Muscle of back (tissue), 13 donors: ENCODE measurements at places on chromosomes 1 and 21. TPM values are rescaled to one million over a fixed set of nuclear protein-coding genes. Genes with fewer than 3 reads are reported as not detected.

Gene TCHH
- polyA plus RNA-seq = 0.04 TPM

Gene GCLM
- 8.9 TPM for polyA plus RNA-seq

Gene SEMA6C
- polyA plus RNA-seq = 78.9 TPM

Gene OR6K3
- not detected for polyA plus RNA-seq

Gene CLIC6
- not detected for polyA plus RNA-seq

DNA sequence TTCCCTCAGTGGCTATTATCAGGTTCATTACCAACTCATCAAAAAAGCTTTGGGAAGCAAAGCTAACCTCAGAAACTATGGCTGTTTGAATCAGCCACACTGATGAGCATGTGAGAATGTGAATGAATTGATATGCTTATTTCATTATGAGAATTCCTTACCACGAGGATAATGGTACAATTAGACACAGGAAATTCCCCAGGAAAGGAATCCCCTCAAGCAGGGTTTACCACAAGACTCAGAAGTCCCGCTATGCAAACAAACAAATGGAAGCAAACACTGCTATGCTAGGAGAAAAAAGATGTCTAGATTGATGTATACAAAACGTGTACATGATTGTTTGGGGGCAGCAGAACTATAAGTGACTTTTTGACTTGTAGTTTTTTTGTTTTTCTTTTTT, 205.0 kb downstream of the HMCN1 start:
- no peak for DNase-seq

DNA sequence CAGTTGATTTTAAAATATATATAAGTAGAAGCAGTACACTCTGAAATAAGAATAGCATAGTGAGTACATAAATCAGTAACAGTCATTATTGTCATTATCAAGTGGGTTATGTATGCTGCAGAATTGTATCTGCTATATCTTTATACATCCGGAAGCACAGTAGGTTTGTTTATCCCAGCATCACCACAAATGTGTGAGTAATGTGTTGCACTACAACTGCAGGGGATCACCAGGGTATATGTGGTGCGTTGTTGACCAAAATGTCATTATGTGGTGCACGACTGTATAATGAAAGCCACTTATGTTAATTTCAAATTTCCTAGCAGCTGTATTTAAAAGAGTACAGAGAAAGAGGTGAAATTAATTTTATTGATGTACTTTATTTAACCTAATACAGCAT, 87.7 kb upstream of the GADD45A start:
- no peak for DNase-seq

DNA sequence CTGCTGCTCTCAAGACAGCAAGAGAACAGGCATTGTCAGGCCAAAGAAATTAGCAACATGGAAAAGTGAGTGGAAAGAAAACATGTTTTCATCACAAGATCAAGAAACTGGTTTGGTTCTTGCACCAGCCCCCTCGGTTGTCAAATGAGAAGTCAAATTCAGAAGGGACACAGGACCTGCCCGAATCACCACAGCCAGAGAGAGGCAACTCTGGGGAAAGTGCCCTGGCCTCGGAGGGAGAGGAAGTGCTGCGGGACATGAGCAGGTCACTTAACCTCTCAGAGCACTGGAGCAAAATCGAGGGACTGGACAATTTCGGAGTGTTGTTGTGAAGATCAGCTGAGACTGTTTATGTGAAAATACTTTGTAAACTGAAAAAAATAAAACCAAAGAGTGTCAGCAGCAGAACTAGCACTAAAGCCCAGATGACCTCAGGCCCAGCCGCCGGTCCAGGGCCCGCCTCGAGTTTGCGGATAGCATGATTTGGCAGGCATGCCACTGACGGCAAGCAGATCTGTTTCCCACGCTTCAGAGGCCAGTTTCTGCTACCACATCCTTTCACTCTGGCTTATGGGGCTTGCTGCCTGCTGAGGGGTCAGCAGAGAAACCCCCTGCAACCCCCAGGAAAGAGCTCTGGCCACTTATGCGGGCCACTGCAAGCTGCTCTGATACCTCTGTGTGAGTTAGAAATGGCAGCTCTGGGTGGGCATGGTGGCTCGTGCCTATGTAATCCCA, 32.1 kb downstream of the CD247 start:
- peak; percentile 28 for DNase-seq

DNA sequence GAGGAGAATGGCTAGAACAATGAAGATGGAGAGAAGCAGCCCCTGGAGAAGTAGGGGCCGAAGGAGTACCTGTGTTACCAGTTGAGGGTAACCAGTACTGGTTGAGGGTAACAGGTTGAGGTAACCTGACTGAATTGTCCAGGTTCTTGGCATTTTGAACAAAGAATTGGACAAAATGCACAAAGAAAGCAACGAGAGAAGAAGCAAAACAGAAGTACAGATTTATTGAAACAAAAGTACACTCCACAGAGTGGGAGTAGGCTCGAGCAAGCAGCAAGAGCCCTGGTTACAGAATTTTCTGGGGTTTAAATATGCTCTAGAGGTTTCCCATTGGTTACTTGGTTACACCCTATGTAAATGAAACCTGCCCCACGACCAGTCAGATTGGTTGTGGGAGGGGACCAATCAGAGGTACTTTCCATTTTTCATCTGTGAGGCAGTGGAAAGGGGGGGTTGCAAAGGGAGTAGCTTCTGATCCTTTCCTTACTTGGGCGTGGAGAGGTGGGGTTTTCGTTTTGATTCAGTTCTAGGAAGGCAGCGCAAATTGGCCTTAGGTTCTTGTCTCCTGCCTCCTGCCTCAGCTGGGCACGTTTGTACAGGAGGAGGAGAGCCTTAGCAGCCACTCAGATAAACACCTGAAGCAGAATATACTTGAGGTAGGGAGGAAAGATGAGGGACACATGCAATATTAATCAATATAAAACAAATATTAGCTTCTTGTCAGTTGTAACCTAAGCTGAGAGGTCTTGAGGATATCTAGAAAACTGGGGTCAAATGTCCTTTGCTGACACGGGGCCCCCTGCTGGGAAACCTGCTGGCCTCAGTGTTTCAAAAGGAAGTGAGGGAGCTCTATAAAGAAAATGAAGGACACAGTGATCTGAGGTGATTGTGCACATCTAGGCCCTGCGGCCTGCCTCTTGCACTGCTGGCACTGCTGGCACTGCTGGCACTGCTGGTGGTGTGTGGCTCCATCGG, 14.3 kb upstream of the LSM10 start:
- DNase-seq = no peak

DNA sequence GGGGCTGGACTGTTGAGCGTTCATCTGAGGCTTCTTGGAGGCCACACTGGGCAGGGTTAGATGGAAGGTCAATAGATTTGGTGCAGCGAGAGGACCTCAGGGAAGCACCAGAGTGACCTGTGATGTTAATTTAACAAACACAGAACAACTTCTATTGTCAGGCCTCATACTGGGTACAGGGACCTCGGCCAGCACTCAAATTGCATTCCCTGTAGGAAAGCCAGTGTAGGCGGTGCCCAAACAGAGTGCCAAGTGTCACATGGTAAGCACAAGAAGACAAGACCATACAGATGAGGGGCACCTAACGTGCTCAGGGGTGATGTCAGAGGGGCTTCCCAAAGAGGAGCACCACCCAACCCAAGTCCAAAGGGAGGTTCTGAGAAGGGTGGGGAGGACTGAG, 1.3 kb downstream of the TMEM269 start:
- no peak for DNase-seq

- no peak for DNase-seq
These were observed 39.5 kb upstream of the ZNF124 start for GRCh38 chr1:247211339-247211738.

GRCh38 chr1:1053022-1053421, 21.1 kb downstream of the RNF223 start:
- no peak for DNase-seq

GRCh38 chr1:80988926-80989325, 811.8 kb upstream of the ADGRL2 start:
- no peak for DNase-seq

DNA sequence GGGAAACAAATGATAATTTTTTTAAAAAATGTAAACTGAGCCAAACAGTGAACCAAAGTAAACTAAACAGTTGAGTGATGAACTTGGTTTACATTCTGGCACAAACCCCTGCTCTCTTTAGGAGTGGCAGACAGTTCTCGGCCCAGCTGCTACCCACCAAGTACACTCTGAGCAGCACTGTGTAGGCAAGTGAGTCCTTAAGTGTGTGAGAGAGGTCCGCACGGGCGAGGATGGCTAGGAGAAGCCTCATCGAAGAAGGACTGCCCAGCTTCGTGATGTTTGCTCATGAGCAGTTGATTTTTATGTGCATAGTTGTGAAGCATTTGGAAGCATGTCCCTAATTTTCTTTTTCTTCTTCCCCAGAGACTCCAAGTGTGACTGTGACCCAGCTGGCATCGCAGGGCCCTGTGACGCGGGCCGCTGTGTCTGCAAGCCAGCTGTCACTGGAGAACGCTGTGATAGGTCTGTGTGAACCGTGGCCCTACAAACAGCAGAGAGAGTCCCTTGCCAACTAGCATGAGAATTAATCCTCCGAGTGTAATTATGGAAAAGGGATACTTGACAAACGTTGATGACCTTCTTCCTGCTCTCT, 32.1 kb downstream of the LAMC2 start:
- no peak for DNase-seq

DNA sequence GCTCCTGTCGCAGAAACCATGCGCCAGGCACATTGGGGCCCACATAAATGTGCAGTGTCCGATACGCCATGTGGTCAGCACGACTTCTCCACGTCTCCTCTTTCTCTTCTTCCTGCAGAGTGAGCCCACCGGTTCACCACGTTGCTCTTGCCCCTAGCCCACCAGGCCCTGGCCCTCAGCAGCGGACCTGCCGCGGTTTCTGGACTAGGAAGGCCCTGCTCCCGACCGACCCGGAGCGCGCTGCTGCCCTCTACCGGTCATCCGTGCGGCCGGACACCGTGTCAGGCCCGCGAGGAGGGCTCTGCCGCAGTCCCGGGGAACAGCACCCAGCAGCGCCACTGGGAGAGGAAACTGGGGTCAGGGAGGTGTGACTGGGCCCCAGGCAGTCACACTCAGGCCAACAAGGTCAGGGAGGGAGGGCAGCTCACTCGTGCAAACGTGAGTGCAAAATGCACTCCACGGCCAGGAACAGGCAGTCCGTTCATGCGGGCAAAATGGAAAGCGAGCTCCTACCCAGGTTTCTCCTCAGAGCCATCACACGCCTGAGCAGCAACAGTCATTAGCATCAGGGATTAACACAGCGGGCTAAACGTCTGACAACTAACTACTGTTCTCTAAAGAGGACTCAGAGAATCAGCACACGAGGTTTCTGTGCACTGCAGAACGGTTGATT, 13.7 kb downstream of the TLR5 start:
- peak; percentile 68 for DNase-seq

GRCh38 chr21:46457801-46458314, 833 bp upstream of the DIP2A start:
- DNase-seq = peak; percentile 34

DNA sequence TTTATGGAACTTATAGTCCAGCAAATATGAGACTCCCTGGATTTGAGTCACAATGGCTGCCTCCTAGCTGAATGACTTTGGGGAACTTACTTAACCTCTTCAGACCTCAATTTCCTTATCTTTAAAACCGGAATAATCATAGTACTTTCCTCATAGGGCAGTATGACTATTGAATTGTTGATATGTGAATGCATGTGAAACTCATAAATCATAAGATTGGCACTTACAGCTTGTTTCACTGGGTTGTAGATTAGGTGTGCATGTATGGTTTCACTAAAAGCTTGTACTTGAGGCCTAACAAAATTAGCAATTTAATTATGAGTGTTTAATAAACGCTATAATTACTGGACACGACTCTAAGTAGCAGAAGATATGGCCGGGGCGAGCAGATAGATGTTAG, 72.5 kb downstream of the ST6GALNAC5 start:
- DNase-seq = no peak

- DNase-seq = peak; percentile 73
These were observed 38.8 kb upstream of the ANGPTL7 start for GRCh38 chr1:11150326-11150725.

DNA sequence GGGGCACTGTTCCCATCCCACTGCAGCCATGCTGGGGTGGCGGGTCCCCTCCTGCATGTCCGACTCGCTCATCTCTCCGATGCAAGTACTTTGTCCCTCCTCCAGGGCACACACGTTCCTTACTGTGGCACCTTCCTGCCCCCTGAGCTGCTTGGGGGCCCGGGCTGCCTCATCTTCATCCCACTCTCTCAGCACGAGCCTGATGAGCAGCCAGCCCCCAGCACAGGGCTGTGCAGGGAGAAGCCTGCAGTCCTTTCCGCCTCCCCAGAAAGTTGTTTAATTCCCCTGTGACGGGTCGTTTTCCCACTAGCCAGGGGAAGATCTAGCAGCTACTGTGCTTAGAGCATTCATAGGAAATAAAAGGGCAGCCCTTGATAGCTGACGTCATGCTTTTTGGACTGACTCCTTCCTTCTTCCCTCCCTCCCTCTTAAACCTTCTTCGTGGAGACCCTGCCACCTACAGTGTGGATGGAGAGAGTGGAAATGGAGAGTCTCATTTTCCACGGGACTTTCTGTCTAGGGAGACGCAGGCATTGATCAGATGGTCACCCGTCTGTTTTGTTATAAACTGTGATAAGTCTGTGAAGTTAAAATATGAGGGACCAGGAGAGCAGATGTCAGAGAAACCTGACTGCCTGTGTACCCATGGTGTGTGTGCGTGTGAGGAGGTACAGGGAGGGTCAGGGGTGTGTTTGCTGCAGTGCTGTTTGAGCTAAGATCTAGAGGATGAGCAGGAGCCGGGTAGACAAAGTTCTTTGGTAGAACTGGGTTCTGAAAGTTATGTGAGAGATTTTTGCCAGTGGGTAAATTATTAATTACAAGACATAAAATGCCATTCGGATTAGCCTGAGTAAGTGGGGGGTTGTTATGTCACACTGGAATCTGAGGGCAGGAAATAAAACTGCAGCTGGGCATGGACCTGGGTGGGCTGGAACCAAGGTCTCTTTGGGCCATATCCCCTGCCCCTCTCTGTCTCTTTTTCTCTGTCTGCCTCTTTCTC, 34.3 kb downstream of the GPR137B start:
- no peak for DNase-seq

- DNase-seq = peak; percentile 9
These were observed 164.8 kb downstream of the PRDM2 start for GRCh38 chr1:13864760-13865159.

DNA sequence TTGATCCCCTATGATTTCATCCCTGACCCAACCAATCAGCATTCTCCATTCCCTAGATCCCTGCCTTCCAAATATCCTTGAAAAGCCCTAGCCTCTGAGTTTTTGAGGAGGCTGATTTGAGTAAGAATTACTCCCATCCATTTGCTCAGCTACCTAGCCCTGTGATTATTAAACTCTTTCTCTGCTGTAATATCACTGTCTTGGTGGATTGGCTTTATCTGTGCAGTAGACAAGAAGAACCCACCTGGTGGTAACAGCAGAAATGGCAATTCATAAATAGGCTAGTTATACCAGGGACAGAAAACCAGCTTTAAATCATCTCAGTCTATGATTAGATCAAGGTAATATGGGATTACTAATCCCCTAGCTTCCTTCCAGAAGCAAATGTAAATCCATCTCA, 13.0 kb downstream of the IL20 start:
- DNase-seq = no peak
